ENCODE measurements at places on chromosomes 12 and 14. TPM values are rescaled to one million over a fixed set of nuclear protein-coding genes. Genes with fewer than 3 reads are reported as not detected.

The WNT5B gene
- total RNA-seq = 2.0 TPM

The TAS2R8 gene
- total RNA-seq = not detected

- H3K4me1 ChIP-seq = no peaks in the 10 kb centered on the region
- no peak for DNase-seq
- no peak overlapping the region for H3K27ac ChIP-seq
- no peak overlapping the region for H3K4me3 ChIP-seq
These were observed 67.0 kb downstream of the SDR9C7 start for GRCh38 chr12:56867216-56867615.

The MANSC1 gene
- 1.4 TPM for total RNA-seq

DNA sequence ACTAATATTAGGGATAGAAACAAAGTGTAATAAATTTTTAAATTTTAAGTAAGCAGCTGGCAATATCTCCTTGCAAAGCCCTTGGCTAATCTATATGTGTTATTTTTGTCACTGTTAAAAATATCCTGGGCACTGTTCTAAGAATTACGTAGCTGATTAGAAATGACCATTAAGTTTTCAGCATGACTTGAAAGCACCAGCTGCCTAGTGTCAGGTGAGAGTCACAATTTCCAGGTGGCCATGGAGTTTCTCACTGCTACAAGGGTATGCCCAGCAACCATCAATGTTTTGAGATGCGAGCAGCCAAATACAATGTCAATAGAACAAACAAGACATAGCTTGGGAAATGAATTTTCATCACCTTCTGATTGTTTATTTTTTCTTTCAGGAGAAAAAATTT lies 23.3 kb upstream of the GYS2 start:
- H3K4me3 ChIP-seq = no peak overlapping the region
- no peaks in the 10 kb centered on the region for H3K27me3 ChIP-seq
- no peaks in the 10 kb centered on the region for H3K4me1 ChIP-seq
- peaks cover 17% of the 10 kb centered on the region for H3K36me3 ChIP-seq
- no peak overlapping the region for H3K27ac ChIP-seq

The ACOT6 gene
- not detected for total RNA-seq

The OASL gene
- 3.1 TPM for total RNA-seq

GRCh38 chr14:96806836-96807235 lies 9.7 kb downstream of the VRK1 start:
- H3K4me3 ChIP-seq = no peak overlapping the region
- DNase-seq = no peak
- H3K27ac ChIP-seq = no peak overlapping the region
- H3K36me3 ChIP-seq = peaks cover 14% of the 10 kb centered on the region

DNA sequence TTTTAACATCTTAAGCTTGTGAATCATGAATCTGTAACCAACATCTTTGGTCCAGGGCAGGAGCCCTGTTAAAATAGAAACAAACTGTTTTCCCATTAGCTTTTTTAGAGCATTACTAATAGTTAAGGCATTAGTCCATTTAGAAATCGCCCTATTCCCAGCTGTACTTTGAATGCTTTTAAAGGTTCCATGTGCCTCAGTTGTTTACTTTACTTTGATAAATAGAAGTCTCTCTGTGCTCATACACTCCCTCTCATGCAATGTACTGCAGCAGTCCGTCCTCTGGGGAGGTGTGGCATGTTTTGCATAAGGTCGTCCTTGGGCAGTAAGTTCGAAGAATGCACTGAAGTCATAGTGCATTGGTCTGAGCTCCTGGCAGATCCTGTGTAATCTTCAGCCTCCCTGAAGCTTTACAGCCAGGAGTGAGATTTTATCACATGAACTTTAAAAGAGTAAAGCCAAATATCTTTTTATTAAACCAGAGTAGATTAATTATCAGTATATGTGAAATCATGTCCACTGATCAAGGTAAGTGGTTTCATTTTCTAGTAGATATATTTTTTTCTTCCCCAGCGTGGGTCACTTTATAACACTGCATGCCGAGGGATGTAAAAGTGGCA lies 134.7 kb downstream of the FGD4 start:
- no peak for DNase-seq
- H3K4me3 ChIP-seq = no peak overlapping the region
- no peaks in the 10 kb centered on the region for H3K36me3 ChIP-seq
- peaks cover 13% of the 10 kb centered on the region for H3K4me1 ChIP-seq

DNA sequence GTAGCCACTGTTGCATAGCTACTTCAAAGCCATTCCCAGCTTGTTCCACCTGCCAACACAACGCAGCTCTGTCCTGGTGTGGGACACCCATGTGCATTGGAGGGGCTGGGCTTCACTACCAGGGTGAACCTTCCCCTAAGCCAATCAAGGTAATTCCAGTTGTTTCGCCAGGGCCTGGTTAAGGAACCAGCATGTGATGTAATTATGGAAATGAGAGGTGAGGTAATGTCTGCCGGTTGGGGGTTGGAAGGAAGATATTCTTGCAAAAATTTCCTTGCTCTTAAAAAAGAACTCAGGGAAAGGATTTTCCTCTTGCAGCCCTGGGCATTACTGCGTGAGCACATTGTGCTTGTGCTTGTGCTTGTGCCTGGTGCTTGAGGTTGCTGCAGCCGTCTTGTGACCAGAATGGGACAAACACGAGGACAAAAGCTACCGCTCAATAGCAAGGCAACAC lies 14.9 kb downstream of the TUBA1C start:
- H3K4me1 ChIP-seq = no peaks in the 10 kb centered on the region
- H3K4me3 ChIP-seq = no peak overlapping the region
- DNase-seq = no peak
- peaks cover under 1% of the 10 kb centered on the region for H3K36me3 ChIP-seq

DNA sequence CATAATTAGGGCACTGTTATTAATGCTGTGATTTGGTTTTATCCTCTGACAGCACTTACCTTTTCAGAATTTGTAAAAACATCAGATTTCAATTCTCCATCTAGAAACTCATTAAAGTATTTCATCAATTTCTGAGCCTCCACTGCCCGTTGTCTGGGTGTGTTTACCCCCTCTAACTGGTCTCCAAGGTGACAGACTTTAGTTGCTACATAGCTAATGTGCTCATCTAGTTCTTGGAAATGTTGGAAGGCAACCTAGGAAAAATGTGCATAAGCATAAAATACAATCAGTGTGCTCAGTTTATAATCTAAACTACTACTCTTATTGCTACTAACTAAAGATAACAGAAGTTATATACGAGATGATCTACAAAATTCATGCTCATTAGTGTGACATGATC lies 24.6 kb downstream of the EXOC5 start:
- no peak overlapping the region for H3K27ac ChIP-seq
- H3K27me3 ChIP-seq = no peaks in the 10 kb centered on the region
- no peak overlapping the region for H3K4me3 ChIP-seq
- H3K4me1 ChIP-seq = no peaks in the 10 kb centered on the region
- H3K36me3 ChIP-seq = peaks cover 7% of the 10 kb centered on the region

DNA sequence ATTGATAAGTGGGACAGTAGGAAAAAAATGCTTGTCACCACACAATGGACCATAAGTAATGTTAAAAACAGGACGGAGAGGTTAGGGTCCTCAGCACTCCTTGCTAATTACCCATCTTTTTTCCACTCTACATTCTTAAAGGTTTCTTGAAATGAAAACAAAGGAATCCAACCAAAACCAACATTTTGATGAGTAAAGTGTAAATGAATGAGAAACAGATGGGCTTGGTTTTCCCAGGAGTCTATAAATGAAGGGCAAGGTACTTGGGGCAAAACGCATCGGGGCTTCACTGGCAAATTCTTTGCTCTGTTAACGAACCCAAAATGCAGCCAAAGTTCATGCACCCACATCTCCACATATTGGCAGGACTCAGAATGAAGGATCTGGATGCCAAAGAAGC lies 129.2 kb upstream of the BMP4 start:
- no peak overlapping the region for H3K4me3 ChIP-seq
- H3K27ac ChIP-seq = no peak overlapping the region
- no peaks in the 10 kb centered on the region for H3K4me1 ChIP-seq
- no peaks in the 10 kb centered on the region for H3K27me3 ChIP-seq
- no peak for DNase-seq

GRCh38 chr14:71597955-71598660 lies 334.1 kb upstream of the RGS6 start:
- peak overlapping the region; percentile 26 for H3K27ac ChIP-seq
- peak overlapping the region; percentile 1 for H3K4me3 ChIP-seq
- peaks cover 53% of the 10 kb centered on the region for H3K4me1 ChIP-seq
- DNase-seq = no peak

DNA sequence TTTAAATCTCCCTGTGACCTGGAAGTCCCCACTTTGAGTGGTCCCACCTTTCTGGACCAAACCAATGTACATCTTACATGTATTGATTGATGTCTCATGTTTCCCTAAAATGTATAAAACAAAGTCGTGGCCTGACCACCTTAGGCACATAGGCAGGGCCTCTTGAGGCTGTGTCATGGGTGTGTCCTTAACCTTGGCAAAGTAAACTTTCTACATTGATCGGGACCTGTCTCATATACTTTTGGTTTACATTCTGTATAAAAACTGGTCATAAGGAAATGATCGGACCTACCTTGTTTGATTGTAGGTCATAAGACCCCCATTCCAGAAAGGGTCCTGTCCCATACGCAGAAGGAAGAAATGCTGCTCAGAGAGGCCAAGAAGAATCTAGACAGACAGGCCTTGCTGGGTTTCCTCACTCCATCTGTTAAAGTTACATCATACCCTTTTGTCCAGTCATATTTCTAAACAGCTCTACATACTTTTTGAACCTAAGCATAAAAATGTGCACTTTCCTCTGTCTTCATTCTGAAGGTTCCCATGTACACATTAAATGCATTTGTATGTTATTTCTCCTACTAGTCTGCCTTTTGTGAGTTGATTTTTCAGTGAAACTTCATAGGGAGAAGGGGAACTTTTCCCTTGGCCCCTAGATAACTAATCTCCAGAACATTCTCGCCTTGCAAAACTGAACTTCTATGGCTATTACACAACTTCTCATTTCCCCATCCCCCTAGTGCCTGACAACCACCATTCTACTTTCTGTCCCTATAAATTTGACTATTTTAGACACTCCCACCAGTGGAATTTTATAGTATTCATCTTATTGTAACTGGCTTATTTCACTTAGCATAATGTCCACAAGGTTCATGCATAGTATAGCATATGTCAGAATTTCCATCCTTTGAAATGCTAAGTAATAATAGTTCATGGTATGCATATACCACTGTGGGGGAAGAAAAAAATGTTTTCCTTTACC lies 30.2 kb upstream of the CPM start:
- H3K27me3 ChIP-seq = no peaks in the 10 kb centered on the region
- H3K4me1 ChIP-seq = peaks cover 53% of the 10 kb centered on the region
- H3K4me3 ChIP-seq = no peak overlapping the region
- peaks cover 19% of the 10 kb centered on the region for H3K36me3 ChIP-seq
- DNase-seq = no peak

- H3K27ac ChIP-seq = peak overlapping the region; percentile 1
- no peak overlapping the region for H3K4me3 ChIP-seq
- peaks cover 20% of the 10 kb centered on the region for H3K36me3 ChIP-seq
- peak; percentile 86 for DNase-seq
- H3K27me3 ChIP-seq = no peaks in the 10 kb centered on the region
These were observed 7.7 kb downstream of the UBC start for GRCh38 chr12:124906606-124907261.

- no peaks in the 10 kb centered on the region for H3K27me3 ChIP-seq
- no peaks in the 10 kb centered on the region for H3K36me3 ChIP-seq
- H3K4me1 ChIP-seq = no peaks in the 10 kb centered on the region
- no peak overlapping the region for H3K4me3 ChIP-seq
- DNase-seq = no peak
These were observed 784.1 kb upstream of the TBX3 start for GRCh38 chr12:115468087-115468510.

DNA sequence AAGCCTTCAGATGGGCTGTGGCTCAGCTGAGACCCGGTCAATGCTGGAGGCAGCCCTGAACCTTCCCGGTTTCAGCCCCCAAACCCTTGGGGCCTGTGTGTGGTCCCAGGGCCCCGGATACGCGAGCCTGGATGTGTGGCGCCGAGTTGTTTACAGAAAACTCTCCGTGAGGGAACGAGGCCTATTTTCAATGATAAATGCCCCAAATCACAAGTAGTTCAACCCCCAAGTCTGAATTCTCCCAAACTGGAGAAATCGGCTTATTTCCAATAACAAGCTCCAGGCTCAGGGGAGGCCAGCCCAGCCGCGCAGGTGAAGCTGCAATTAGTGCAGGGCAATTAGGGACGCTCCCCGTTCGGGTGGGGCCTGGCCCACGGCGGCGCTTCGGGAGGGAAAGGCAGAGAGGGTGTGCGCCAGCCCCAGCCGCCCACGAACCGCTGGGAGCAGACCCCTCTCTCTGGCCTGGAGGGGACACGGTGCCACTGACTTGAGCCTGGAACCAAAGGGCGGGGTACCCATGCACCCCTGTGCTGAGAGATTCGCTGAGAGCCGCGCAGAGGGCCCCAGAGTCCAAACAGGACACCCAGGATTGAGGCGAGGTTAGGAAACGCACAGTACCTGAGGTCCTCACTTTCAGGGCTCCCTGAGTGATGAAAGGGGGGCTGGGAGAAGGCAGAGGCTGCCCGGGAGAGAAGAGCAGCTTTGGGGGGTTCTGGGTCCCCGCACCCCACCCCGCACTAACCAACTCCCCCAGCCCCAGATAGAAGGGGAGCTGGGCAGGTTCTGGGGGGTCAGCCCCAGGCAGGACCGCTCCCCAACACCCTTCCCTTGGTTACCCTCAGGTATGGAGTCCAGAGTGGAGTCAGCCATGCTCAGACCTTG lies 14.2 kb upstream of the ANKRD9 start:
- peak overlapping the region; percentile 70 for H3K4me3 ChIP-seq
- DNase-seq = no peak
- H3K27me3 ChIP-seq = peaks cover 8% of the 10 kb centered on the region
- H3K36me3 ChIP-seq = no peaks in the 10 kb centered on the region
- H3K4me1 ChIP-seq = peaks cover 27% of the 10 kb centered on the region
- no peak overlapping the region for H3K27ac ChIP-seq

DNA sequence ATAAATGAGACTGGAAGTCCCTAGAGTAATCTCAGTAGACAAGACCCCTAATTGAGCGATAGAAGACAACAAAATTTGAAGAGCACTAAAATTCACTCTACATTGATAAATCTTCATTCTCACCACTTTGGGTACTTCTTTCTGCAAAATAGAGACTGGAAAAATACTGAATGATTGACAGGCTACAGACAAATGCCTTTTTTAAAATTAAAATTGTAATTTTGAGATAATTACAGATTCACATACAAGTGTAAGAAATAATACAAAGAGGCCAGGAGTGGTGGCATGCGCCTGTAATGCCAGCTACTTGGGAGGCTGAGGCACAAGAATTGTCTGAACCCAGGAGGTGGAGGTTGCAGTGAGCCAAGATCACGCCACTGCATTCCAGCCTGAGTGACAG lies 4.5 kb upstream of the CORO1C start:
- no peak for DNase-seq
- H3K27ac ChIP-seq = no peak overlapping the region
- H3K4me3 ChIP-seq = no peak overlapping the region
- H3K4me1 ChIP-seq = peaks cover 16% of the 10 kb centered on the region

The LTBR gene
- total RNA-seq = 0.64 TPM

GRCh38 chr12:76919383-76920171 lies 40.8 kb upstream of the CSRP2 start:
- peaks cover 2% of the 10 kb centered on the region for H3K27me3 ChIP-seq
- H3K4me3 ChIP-seq = no peak overlapping the region
- no peaks in the 10 kb centered on the region for H3K36me3 ChIP-seq
- peaks cover 9% of the 10 kb centered on the region for H3K4me1 ChIP-seq

GRCh38 chr14:33348510-33348909 lies 409.8 kb downstream of the NPAS3 start:
- H3K36me3 ChIP-seq = no peaks in the 10 kb centered on the region
- H3K27me3 ChIP-seq = no peaks in the 10 kb centered on the region
- no peaks in the 10 kb centered on the region for H3K4me1 ChIP-seq
- H3K4me3 ChIP-seq = no peak overlapping the region
- no peak overlapping the region for H3K27ac ChIP-seq
- no peak for DNase-seq

The ASB2 gene
- 21.1 TPM for total RNA-seq

- no peaks in the 10 kb centered on the region for H3K4me1 ChIP-seq
- no peaks in the 10 kb centered on the region for H3K27me3 ChIP-seq
- no peak for DNase-seq
- no peak overlapping the region for H3K27ac ChIP-seq
These were observed 69.8 kb upstream of the PYGL start for GRCh38 chr14:51014086-51014485.

The TPH2 gene
- total RNA-seq = not detected

All from activated T-helper 1 cell treated with anti-CD3 and anti-CD28 coated beads, Interleukin-12 subunit alpha, Interleukin-12 subunit beta, Interleukin-2, Interleukin-4 antibody, amounts not matched to agents 30 ng/mL and 10 ng/mL and 1 ng/mL, durations not matched to agents 14 hours and 24 hours and 36 hours (primary cell).